Hippocampal formation (tissue), 2 donors: ENCODE measurements at places on chromosomes 16 and 17.
A peak's percentile ranks its signal among the peaks of the same experiment; 100 is the strongest.

DNA sequence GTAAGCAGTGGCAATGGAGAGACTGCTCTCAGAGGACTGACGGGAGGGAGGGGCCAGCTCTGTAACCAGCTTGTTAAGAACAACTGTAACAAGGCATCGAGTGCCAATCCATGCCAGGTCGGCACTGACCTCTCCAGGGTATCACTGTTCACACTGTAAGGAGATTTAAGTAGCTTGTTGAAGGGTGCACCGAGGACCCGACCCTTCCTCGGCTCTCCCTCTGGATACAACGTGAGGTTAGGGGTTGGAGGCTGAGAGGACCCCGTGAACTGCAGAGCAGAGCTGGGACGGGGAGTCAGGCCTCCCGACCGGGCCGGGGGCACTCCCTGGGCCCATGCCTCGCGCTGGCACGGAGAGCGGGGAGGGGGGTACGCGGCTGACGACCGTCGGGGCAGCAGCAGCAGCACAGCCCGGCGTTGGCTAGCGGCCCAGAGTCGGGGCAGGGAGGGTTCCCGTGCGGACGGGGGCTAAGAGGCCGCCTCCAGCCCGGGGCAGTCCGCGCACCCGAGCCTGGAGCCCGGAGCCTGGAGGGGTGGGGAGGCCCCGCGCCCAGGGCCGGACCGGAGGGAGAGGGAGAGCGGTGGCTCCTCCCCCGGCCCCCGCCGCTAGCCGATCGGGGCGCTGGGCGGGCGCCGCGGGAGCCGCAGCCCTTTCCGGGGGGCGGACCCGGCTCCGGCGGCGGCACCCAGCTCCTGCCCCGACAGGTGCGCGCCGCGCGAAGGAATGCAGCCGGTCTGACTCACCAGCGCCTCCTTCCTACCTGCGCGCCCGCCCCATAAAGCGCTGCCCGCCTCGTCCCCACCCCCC is at the start of gene ITGB4:
Gene ITGB4 (plus strand): TSS at position 804 of the 807 bp plus-strand sequence. CDS start 3,245 bp downstream, outside the sequence.
- DNase-seq = no peak

GRCh38 chr16:29974291-29975133 is 844 bp downstream of the TAOK2 start:
- no peak for DNase-seq

- no peak for DNase-seq
These were observed 13.3 kb upstream of the OR1F1 start for GRCh38 chr16:3174618-3175148.

DNA sequence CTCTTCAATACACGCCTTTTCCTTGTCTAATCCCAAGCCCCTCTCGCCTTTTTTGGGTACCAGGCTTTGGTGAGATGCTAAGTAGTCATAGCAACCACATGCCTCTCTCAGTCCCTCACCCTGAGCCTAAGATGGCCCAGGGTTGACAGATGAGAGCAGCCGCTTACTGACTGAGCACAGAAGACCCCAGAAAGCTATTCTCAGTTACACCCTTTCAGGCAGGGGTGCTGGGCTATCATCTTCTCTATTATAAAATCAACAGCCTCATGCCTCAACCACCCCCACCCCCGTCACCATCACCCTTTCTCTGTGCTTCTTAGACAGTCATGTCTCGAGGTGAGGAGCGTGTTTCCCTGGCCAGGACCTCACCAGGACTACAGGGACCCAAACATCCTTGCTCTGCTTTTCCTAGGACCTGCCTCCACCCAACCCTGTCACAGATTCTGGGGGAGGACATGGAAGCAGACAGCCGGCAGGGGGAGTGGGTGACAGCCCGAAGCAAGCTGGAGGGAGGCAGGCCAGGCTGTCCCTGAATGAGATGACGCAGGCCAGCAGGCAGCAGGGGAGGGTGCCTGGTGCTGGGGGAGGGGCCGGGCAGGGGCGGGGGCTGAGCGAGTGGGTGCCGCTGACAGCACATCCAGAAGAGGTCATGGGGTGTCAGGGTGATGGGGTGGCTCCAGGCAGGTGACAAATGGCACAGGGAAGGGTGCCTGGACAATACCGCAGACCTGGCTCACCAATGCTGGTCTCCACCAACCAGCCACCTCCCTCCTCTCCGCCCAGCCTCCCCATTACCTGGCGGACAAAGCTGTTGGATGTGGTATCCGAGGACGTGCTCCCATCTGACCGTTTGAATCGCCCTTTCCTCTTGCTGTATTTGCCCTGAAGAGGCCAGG is 3.1 kb downstream of the CACNB1 start:
- peak; percentile 58 for DNase-seq

- peak; percentile 28 for DNase-seq
These were observed 52.6 kb downstream of the PLCG2 start for GRCh38 chr16:81831722-81832126.

- DNase-seq = no peak
These were observed 10.7 kb downstream of the CCDC40 start for GRCh38 chr17:80047176-80047575.

DNA sequence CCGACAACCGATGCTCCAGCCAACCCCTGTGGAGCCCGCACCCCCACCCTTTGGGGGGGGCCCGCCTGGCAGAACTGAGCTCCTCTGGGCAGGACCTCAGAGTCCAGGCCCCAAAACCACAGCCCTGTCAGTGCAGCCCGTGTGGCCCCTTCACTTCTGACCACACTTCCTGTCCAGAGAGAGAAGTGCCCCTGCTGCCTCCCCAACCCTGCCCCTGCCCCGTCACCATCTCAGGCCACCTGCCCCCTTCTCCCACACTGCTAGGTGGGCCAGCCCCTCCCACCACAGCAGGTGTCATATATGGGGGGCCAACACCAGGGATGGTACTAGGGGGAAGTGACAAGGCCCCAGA is 17.9 kb downstream of the NGFR start:
- no peak for DNase-seq

DNA sequence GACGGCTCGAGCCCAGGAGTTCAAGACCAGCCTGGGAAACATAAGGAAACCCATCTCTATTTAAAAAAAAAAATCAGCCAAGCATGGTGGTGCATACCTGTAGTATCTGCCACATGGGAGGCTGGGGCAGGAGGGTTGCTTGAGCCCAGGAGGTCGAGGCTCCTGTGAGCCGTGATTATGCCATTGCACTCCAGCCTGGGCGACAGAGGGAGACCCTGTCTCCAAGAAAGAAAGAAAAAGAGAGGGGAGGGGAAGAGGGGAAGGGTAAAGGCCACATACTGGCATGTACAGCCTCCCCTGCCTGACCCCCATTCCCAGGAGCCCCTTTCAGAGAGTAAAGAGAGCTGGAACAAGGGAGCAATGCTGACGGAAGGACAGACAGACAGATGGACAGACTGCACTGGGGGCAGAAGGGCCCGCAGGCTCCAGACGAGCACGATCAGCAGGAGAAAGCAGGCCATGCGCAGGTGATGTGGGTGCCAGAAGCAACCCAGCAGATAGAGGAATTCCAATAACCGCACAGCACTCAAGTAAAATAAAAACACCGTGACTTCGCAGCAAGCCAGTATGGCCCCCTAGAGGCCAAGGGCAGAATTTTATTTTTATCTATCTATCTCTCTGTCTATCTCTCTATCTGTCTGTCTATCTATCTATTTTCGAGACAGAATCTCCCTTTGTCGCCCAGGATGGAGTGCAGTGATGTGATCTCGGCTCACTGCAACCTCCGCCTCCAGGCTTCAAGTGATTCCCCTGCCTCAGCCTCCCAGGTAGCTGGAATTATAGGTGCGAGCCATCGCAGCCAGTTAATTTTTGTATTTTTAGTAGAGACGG is 27.1 kb upstream of the SNN start:
- no peak for DNase-seq

- DNase-seq = no peak
These were observed 211.0 kb upstream of the MAF start for GRCh38 chr16:79811541-79811940.

DNA sequence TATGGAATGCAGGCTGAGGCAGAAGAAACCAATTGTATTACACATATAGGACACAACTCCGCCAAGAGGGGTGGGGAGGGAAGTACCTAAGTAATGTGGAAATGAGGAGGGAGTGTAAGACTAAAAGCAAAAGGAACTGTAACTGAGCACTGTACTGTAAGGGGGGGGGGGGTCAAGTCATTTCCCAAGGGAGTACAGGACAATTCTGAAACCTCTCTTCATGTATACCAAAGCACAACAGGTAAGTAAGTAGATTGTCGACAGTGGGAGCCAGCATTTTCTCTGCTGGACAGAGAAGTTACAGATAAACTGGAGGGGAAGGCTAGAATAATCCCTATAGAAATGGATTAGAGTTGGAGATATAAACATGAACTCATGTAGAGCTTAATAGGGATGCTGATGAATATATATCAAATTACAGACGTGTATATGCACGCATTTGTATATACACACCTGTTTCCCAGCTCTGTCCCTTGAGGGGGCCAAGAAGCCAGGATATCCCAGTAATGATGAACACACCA is 6.4 kb downstream of the USP22 start:
- DNase-seq = no peak

GRCh38 chr16:86380030-86380429 is 130.3 kb upstream of the FOXF1 start:
- no peak for DNase-seq

DNA sequence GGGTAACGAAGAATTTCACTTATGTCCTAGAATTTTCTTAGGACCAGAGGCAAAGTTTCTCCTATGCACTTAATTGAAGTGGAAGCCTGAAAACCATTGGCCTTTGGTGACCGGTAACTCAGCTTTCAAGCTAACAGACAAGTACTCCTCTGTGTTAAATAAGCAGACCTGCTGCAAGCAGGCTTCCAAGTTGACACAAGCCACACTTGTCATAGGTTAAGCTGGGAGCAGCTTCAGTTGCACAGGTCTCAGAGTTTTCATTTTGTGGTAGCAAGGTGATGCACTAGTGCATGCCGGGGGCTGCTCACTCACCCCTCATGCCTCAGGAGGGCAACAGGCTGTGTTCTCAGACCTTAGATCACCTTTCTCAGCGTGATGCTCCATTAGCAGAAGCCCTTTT is 399.9 kb downstream of the UTP18 start:
- DNase-seq = no peak

DNA sequence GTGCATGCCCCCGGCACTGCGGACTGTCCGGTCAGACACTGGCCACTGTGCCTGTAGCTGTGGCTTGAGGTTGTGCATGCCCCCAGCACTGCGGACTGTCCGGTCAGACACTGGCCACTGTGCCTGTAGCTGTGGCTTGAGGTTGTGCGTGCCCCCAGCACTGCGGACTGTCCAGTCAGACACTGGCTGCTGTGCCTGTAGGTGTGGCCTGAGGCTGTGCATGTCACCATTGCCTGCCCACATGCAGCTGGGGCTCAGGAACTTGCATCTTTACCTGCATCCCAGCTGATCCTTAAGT is 5.2 kb downstream of the MTHFSD start:
- no peak for DNase-seq
